ENCODE measurements at places on chromosomes 1 and 21.

DNA sequence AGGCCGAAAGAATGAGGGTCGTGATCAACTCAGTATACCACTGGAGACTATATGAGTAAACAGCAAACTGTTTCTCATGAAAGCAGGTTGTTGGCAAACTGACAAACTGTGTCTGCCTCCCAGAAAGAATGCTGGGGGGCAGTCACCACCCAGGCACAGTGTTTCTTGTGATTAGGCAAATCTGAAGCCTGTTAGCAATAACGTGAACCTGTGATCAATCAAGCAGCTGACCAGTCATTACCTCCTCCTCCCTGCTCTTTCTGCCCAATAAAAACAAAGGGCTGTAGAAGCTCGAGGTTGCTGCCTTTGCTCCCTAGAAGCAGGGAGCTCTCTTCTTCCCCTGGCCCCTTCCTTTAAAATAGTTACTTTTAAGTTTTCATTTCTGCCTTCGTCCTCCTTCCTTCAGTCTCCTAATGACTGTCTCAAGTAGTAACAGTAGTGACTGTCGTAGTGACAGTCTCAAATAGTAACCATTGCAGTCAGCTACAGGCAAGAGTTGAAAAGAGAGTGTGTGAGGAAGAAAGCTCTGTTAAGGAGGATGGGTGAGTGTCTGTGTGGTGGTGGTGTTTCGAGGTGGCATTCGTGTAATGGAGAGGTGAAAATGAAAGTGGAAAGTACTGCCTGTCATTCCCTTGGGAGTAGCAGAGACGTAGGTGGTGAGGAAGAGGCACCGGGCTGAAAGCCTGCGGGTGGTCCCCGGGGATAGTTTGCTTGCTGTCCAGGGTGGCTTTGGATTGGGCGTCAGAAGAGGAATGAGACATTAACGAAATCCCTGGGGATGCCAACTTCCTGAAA, 14.5 kb downstream of the HHAT start:
- no peak for DNase-seq

- no peak for DNase-seq
These were observed 99.2 kb downstream of the TRIM11 start for GRCh38 chr1:228307218-228308023.

DNA sequence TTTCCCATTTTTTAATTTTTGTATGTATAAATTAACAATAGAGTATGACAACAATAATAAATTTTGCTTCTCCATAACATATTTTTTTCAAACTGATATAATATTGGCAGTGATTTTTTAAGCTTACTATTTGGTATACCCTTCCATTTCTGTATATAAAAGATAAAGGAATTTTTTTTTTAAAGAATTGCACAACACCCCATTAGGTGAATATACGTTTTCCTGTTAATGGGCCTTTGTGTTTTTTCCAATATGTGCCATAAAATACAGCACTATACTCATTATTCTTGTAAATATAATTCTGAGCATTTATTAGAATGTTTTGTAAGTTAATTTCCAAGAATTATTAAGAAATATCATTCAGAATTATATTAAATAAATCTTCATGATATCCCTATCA, 515.2 kb upstream of the RGS18 start:
- DNase-seq: no peak

DNA sequence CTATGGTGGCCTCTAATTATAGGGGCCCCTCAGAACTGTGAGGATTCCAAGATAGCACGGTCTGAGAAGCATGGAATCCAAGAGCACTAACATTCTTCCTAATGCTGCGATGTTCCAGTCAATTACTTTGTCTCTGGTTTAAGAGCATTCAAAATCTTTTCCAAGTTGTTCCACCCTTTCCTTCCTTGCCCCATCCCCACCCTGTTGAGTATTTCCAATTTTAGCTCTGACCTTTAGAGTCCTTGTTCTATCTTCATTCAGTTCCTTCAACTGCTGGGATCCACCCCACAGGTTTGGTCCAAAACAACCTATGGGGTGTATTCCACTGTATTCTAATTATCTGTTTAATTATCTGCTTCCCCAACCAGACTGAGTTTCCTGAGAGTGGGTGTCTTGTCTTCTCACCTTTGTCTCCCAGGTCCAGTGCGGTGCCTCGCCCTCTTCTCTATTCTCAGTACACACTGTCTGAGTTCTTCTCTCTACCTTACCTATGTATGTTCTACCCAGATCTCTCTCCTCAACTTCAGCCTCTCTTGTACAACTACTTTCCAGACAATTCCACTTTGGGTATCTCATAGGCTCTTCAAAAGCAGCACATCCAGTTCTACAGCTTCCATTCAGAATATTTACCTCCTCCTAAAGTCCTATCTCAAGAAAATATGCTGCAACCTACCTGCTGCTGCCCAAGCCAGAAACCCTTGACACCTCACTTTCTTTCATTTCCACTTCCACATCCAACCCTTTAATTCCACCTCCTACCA, 25.0 kb upstream of the BCL9 start:
- no peak for DNase-seq

DNA sequence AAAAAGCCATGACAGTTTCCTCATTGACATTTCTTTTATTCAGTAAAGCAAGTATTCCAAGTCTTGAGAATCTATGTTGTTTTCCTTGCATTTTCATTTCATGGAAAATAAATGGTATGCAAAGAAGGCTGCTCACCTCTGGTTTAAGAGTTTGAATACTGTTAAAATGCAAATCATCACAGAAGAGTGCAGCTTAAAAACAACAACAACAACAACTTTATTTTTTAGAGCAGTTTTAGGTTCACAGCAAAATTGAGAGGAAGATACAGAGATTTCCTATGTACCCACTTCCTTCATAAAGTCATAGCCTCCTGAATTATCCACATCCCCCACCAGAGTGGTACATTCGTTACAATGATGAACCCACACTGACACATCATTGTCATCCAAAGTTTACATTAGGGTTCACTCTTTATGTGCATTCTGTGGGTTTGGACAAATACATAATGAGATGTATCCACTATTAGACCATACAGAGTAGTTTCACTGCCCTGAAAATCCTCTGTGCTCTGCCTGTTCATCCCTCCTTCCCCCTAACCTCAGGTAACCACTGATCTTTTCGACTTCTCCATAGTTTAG, 39.2 kb downstream of the CD2 start:
- no peak for DNase-seq

DNA sequence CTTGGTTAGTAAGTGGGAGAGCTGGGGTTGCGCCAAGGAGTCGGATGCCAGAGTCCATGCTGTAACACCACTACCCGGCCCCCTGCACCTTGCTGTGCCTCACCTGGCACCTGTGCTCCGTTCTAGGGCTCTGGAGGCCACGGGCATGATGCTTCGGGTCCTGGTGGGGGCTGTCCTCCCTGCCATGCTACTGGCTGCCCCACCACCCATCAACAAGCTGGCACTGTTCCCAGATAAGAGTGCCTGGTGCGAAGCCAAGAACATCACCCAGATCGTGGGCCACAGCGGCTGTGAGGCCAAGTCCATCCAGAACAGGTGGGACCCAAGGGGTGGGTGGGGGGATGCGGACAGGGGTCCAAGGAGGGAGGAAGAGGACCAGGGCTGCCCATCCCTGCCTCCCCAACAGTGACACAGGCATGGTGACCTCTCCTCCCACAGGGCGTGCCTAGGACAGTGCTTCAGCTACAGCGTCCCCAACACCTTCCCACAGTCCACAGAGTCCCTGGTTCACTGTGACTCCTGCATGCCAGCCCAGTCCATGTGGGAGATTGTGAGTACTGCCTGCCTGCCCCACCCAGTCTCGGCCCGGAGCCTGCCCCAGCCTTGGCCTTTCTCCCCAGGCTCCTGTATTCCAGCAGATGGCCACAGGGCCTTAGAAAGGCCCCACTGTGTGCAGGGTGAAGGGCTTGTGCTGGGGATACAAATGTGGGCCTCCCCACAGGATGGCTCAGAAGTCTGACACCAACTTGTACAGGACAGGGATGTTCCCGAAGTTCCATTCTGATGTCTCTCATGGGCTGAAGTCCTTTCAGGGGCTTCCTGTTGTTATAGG, 9.6 kb upstream of the HTR6 start:
- DNase-seq: no peak

DNA sequence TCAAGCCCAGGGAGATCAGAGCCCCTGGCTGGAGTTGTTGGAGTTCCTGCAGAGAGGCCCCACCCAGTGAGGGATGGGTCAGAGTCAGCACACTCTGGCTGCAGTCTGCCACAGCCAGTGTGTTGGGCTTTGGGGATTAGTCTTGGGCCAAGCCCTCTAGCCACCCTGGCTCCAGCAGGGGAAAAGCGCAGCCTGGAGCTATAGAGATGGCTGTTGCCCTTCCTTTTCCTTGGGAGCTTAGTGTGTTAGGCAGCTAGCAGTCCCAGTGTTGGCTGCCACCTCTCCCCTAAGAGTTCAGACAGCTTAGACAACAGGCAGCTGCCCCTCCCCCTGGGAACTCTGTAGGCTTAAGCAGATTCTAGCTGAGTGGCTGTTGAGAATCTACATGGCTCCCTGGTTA, 45.1 kb downstream of the DPT start:
- DNase-seq: no peak

DNA sequence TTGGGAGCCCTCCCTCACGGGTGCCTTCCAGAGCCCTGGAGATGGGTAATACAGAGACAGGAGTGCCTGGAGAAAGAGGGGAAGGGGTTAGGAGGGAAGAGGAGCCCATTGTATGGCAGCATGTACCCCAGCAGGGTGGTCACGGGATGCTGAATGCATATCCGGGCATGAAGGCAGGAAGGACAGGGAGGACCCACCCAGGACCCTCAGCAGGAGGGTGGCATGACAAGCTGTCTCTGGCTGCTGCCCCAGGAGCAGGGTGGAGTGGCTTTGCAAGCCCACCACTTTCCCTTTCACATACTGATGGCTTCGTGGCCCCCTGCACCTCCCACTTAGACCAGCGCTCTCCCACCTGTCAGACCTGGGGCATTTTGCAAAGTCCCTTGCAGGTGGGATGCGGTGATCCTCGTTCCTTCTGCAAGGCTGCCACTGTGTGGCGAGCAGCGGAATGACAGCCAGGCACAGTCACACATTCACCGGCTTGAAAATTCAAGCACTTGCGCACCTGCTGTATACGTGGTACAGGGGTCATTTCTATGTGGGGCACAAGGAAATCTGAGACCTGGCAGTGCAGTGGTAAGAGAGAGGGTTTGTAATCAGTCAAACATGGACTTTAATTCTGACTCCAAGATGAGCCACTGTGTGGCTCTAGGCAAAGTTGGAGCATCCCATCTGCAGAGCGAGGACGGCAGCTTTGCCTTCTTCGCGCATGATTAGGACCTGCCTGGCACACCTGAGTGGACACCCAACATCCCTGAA, 53.2 kb upstream of the TMEM51 start:
- DNase-seq: peak; percentile 38

DNA sequence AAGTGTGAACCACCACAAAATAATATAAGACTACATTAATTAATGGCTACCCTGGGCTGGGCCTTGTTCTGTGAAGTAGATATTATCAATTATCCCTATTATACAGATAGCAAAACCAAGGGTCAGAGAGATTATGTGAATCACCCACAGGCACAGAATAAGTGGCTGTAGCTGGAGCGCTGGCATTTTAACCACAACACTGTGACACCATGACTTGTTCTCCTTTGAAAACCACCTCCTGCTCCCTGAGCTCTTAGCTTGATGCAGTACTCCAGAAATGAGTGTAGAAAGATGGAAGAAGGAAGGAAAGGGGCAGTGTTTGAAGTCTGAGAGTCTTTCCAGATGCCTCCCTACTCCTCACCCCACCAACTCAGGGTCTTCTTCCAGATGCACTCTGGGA, 29.5 kb upstream of the JUN start:
- DNase-seq: no peak

- no peak for DNase-seq
These were observed 148.4 kb downstream of the TLR5 start for GRCh38 chr1:222994511-222995235.

DNA sequence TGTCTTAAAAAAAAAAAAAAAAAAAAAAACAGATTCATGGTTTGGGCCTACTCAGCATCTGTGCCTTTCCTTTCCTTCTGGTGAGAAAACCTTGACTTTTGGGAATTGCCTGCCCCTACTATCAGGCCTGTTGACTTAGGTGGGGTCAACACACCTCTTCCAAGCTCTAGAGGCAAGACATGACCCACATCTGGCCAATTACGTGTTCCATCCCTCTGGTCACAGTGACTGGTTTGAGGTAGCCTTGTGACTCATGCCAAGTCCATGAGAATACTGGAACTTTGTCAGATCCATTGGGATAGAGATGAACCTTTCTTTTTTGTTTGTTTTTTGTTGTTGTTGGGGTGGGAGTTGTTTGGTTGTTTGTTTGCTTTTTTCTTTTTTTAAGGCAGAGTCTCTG, 37.3 kb upstream of the KHDRBS1 start:
- DNase-seq: no peak

DNA sequence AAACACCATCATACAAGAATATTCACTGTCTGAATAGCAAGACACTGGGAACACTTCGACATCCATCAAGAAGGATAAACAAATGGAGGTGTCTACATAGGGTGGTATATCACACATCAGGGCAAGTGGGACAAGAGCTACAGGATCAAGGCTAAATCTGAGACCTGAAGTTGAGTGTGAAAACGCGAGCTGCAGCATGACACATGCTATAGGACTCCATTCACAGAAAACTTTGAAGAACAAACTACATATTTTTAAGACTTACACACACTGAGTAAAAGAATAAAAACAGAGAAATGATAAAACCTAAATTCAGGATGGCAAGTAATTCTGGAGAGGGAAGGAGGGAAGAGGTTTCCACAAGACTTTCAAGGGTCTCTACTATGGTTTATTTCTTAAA, 2.1 kb downstream of the TTC39A start:
- DNase-seq: no peak

GRCh38 chr1:7747605-7748004, 23.5 kb upstream of the VAMP3 start:
- DNase-seq: no peak

DNA sequence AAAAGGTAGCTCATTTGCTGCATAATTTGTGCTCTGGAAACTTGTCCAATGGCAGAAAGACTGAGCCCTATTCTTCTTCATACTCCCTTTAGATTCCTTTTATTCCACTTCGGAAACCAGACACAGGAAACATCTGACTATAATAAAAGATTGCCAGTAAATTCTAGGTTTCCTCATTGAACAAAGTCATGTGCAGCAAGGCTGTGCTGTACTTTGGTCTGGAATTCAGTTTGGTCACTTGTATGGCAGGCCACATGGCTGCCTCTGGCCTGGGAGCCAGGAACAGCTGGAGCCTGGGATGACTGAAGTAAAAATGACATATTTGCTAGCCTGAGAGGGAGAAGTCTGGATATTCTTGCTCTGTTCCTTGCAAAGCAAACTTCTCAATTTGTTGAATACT, 79.6 kb downstream of the ST3GAL3 start:
- DNase-seq: no peak

DNA sequence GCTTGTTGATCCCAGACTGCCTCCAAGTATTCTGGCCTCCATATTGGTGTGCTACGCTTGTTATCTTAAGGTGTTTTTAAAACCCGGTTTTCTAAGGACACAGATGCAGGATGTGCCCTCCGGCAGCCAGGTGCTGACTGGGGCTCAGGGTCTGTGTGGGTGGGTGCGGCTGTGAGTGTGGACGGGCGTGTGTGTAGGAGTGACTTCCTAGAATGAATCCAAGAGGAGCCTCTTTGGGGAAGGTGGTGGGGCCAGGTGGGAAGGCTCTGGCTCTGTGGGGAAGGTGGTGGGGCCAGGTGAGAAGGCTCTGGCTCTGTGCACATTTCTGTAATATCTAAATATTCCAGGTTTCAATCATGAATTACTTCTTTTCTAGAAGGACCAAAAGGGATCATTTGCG, 12.8 kb upstream of the TSPEAR start:
- no peak for DNase-seq

GRCh38 chr1:93822730-93823425, 56.1 kb downstream of the DNTTIP2 start:
- no peak for DNase-seq

Data from stimulated activated CD4-positive, alpha-beta T cell treated with anti-CD3 and anti-CD28 coated beads, Interleukin-12 subunit alpha, Interleukin-12 subunit beta, amount 100 ng/mL, for 24 hours (primary cell).